Fibroblast of skin of back (primary cell): ENCODE measurements at places on chromosomes 7 and 10.

- no peak for DNase-seq
Measured at GRCh38 chr7:4803397-4804241, 28.2 kb downstream of the AP5Z1 start.

DNA sequence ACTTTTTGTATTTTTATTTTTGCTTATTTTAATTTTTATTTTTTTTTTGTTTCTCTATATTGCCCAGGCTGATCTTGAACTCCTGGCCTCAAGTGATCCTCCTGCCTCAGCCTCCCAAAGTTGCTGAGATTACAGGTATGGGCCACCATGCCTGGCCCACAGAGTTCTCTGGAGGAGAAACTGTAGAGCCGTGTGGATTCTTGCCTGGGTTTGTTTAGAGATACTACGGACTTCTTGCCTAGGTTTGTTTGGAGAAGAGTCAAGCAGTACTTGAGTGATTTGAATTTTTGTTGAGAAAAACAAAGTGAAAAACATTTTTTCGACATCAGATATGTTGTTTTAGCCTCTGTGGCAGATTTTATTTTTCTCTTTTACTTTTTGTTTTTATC, 99.0 kb downstream of the CAMK1D start:
- no peak for DNase-seq

DNA sequence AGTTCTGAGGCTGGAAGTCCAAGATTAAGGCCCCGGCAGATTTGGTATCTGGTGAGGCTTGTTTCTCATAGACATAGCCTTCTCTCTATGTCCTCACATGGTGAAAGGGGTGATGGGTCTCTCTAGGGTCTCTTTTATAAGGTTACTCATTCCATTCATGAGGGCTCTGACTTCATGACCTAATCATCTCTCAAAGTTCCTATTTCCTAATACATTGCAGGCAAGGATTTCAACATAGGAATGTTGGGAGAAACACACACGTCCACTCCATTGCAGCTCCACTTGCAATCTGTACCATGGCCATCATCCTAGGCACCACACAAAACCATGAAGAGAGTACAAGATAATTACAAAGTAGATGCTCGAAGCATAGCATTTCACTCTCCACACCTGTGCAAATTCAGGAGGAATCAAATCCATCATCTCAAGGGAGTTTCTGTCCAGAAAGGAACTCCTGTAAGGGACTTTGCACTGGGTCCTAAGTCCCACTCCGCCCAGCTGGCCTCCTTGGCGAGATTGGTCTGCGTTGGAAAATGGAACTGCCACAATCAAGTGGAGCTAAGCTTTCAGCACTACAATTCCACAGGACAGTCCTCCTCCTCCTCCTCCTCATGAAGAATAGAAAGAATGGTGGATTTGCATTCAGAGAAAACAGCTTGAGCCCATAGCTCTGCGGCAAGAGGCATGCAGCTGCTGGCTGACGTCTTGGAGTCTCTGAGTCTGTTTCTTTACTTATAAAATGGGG, 8.8 kb downstream of the DDC start:
- DNase-seq, result no peak

- DNase-seq, result peak; percentile 52
Measured at GRCh38 chr10:114402871-114403540, 1.3 kb downstream of the AFAP1L2 start.

DNA sequence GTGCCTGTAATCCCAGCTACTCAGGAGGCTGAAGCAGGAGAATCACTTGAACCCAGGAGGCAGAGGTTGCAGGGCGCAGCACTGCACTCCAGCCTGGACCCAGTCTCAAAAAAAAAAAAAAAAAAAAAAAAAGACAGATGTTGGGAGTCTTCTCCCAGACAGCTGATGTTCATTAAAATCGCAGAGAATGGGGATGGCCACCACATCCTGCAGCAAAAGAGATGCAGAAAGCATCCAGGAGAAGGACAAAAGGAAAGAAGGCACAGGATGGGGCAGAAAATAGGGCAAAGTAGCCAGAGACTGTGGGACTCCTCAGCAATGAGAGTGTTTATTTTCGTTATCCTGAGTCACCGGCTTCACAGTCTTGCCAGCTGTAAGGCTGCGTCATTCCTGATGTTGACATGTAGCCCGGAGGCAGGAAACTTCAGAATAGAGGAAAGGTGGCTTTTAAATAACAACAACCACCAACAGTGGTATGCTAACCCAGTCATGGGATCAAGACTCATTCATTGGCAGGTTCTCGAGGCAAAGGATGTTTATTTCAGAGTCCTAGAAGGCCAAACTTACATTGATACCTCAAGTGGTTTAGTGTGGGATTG, 149.5 kb upstream of the SVIL start:
- peak; percentile 99 for DNase-seq

- no peak for DNase-seq
Measured at GRCh38 chr7:149145031-149145845, 2.0 kb upstream of the ZNF398 start.

DNA sequence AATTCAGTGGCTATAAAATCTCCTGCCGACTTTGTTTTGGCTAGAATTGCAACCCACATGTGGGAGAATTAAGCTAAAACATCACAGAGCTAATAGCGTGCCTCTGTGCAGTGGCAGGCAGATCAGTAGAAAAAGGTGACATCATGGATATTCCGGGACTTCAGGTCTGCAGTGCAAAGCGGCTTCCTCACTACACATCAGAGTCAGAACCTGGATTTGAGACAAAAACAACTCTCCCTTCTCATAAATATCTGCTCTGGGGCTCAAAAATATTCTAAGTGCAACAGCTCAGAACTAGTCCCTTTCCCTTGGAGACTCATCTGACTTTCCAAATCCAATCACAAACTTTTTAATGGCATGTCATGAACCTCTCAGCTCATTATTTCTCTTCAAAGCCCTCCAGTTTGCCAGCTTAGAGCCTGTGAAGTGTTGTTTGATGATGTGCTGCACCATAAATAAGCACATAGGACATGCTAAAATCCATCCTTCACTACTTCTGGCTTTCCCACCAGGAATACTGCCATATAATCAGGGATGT, 337.1 kb downstream of the RNLS start:
- peak; percentile 36 for DNase-seq

- DNase-seq, result no peak
Measured at GRCh38 chr10:13139676-13140075, 21.7 kb upstream of the MCM10 start.

GRCh38 chr10:97519342-97519741, 20.6 kb downstream of the UBTD1 start:
- DNase-seq, result peak; percentile 59

DNA sequence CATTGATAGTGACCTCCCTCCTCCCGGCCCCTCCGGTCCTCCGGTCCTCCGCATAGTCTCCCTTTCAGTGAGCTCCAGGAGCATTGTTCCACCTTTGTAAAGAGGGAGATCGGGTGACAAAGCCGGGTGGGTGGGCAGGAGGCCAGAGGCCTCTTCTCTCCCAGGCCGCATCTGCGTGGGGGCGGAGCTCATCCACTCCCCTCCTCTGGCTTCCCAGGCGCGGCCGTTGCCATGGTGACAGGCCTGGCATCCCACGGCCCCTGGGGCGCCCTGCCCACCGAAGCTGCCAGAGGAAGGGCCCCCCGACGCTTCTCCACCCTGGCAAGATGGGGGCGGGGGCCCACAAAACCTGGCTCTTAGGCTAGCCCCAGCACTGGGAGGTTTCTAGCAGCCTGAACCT, 4.4 kb upstream of the FZD9 start:
- no peak for DNase-seq

GRCh38 chr7:144513334-144513733, 109.8 kb upstream of the NOBOX start:
- DNase-seq, result no peak

GRCh38 chr10:103833731-103834365, 21.5 kb downstream of the SH3PXD2A start:
- DNase-seq, result peak; percentile 46

- no peak for DNase-seq
Measured at GRCh38 chr10:9535744-9536143, 1481.3 kb downstream of the GATA3 start.

DNA sequence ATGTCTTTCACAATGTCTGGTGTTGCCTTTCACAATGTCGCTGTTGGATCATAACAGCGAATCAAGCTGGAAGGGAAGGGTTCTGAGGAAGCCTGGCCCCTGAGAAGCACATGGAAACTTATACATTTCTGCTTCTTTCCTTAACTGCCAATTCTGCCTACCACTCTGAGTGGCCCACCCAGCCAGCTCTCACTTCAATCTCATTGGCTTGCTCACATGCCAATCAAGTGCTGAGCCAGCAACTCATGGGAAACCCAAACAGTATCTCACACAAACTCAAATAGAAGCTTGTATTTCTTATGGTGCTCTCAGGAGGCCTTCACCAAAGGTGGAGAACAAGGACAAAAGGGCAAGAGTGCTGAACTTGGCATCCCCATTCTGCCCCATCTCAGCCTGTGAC, 117.4 kb upstream of the GPR26 start:
- no peak for DNase-seq

DNA sequence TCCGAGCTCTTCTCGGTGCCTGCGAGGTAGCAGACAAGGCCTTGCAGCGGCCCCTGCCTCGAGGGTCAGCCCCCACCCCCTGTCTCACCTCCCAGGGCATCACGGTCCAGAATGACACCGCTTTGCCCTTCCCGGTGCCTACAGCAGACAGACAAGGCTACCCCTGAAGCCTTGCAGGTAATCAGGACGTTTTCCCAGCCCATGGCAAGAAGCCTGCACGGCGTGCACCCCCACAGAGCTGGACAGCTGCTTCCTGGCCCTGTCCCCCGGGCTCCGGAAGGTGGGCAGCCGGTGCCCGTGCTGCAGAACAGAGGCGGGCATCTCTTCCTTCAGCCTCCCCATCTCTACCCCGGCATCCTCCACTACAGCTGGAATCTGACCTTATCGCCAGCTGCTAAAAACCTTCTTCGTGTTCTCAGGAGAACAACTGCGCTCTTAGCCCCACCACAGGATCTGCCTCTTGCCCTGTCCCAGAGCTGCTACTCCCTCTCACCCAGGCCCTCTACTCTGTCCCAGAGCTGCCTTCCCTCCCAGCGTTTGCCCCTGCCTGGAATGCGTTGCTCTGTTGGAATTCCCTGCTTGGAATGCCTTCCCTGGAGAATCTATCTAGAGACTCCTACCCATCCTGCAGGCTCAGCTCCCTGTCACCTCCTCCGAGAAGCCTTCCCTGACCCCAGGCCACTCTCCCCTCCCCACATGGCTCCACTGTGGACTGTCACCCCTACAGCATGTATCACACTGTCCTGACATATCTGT, 4.7 kb downstream of the MYL10 start:
- peak; percentile 53 for DNase-seq

GRCh38 chr10:117166418-117167345, 28.6 kb upstream of the VAX1 start:
- DNase-seq, result no peak

GRCh38 chr10:89639326-89639725, 5.7 kb downstream of the PANK1 start:
- DNase-seq, result no peak

DNA sequence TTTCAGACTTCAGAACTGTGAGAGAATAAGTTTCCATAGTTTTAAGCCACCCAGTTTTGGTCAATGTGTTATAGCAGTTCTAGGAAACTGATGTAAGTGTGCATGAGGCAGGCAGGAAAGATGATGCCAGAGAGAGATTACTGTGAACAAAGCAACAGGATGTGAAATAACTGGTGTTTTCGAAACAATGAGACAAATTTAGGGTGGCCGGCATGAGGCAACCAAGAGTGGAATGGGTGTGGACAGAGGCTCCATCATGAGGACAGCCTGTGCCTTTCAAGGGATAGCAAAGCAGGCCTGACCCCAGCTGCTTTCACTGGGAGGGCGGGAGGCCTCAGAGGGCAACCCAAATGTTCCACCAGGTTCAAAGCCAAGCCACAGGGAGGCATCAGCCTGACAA, 67.3 kb upstream of the UCN3 start:
- DNase-seq, result no peak

DNA sequence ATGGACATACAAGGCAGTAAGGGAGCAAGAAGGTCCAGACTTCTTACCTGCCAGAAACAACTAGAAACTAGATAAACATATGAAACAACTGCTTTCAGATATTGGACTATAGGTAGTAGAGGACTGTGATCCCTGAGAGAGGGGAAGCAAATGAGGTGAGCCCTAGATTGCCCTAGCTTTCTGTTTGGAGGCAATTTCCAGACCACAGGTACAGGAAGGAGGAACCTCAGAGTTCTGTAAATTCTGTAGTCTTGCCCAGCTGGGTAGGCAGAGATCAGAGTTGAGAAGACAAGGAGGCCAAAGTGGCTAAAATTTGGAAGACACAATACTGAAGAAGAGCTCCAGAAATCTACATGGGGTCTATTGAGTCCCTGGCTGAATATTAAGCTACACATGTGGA, 21.0 kb downstream of the CDK6 start:
- no peak for DNase-seq

GRCh38 chr10:86363184-86363832, 3.3 kb downstream of the GRID1 start:
- no peak for DNase-seq

- DNase-seq, result no peak
Measured at GRCh38 chr7:19811386-19811785, 38.0 kb upstream of the TMEM196 start.

- DNase-seq, result no peak
Measured at GRCh38 chr7:25091779-25092178, 33.3 kb downstream of the CYCS start.

DNA sequence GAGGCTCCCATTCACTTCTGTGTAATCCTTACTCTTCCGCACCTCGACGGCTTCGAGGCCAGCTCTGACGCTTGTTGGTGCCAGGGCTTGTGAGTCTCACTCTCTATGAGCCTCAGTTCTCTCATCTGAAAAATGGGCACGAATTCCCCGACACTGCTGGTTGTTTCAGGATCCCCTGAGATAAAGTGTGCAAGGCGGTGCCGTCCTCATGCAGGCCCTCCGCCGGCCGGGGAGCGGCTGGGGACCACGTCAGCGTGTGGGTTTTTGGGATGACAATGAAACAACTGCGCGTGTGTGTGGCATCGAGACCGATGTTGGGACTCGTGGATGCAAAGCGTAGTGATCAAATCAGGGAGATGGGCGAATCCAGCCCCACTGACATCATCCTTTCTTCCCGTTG, 75.6 kb downstream of the FOXL3 start:
- DNase-seq, result no peak

DNA sequence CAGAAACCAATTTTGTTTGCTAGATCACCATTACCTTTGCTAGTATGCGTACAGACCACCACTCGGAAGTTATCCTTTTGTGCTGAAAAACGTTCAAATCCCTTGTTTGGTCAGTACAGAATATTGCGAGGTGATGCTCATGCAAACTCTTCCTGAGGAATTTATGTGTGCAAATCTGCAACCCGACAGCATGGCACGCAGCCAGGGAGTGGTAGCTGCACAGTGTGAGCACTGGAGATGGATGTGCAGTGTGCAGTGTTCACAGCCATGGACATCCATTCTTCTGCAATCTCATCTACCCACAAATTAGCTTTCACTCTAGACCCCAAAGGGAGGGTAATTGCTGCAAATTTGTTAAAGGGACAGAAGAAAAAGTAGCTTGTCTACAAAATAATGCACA, 72.2 kb downstream of the CACUL1 start:
- DNase-seq, result no peak

DNA sequence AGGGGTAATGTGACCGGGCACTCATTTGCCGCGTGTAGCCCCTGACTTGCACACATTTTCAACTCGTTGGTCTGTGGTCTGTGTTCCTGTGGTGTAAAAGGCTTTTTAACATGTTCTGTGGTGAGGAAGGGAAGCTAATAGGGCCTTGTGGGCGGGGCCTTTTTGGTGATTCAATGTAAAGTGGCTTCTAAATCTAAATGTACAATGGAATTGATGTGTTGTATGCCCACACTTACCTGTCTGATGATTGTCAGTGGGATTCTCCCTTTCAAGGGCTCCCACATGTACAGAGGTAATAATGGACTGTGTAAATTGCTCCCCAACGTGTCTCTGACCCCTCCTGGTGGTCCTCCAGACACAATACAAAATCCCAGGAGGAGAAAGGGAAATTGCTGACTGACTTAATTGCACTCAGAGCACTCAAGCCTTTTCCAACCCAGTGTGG, 43.1 kb upstream of the GATAD1 start:
- DNase-seq, result no peak
